ENCODE measurements at places on chromosomes 11 and 22.

- DNase-seq, result no peak
Observed at GRCh38 chr11:10777806-10778205, 26.8 kb downstream of the CTR9 start.

DNA sequence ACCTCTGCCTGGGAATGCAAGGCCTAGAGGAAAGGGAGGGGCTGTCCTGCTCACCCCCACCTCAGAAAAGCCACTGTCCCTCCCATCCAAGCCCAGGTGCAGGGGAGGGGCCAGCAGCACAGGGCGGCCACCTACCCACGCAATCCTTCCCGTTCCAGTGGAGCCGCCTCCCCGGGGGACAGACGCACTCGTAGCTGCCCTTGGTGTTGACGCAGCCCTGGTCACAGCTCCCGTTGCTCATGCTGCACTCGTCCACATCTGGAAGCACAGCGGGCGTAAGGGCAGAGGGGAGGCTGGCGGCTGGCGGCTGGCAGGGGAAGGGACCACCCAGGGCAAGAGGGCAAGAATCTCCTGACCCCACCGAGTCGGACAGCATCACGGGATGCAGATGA, 40.3 kb upstream of the TTLL12 start:
- DNase-seq, result no peak

GRCh38 chr11:6995703-6996102, 24.4 kb downstream of the ZNF214 start:
- no peak for DNase-seq

DNA sequence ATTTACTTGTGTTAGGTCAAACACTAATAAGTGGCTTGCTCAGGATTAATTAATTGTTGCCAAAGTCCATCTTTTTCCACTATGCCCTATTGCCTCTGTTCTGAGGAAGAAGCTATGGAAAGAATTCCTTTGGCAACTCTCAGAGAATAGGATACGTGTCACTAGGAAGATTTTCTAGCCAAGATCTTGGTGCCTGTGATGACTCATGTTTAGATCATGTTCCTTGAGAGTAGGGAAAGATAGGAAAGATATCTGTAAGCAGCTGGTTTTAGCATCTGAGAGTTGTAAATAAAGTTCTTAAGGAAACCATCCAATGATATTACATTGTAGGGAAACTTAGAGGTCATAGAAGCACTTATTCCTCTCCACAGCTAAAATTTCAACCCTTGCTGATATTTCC, 15.7 kb downstream of the SLN start:
- no peak for DNase-seq

GRCh38 chr11:128867277-128867676, at the start of gene KCNJ1:
Gene KCNJ1 (minus strand): TSS chr11:128867296. CDS start chr11:128840243, 27,053 bp downstream.
- no peak for DNase-seq

DNA sequence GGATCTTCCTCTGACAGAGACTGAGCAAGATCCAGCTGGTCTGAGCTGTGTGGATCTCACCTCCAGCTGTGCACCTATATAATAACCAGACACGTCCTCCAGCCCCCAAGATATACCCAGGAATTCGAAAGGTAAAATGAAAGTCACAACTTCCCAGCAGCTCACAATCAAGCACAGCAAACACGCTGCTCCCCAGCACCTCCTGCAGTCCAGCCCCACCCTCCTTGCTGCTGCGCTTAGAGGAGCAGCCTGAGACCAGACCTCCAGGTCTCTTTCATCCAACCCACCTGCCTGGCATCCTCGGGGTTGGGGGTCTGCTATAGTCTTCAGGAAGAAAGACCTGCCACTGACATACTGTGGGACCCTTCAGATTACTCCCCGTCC, 3.0 kb upstream of the APOL4 start:
- DNase-seq, result no peak

GRCh38 chr22:42509548-42509947, 10.0 kb downstream of the RRP7A start:
- DNase-seq, result no peak

DNA sequence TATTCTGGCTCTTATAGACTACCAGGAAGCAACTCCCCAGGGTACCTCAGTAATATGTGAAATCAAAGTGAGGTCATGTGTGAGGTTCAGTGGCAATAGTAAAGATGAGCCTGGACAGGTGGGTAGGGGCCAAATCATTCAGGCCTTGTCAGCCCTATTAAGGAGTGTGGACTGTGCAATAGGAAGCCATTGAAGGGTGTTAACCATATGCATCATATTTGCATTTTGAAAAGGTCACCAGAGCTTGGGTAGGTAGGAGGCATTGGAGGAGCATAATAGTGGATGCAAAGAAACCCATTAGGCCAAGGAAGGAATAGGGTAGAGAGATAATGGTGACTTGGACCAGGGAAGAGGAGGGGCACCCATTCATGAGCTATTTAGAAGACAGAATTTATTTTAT, 8.4 kb upstream of the MRPL11 start:
- no peak for DNase-seq

DNA sequence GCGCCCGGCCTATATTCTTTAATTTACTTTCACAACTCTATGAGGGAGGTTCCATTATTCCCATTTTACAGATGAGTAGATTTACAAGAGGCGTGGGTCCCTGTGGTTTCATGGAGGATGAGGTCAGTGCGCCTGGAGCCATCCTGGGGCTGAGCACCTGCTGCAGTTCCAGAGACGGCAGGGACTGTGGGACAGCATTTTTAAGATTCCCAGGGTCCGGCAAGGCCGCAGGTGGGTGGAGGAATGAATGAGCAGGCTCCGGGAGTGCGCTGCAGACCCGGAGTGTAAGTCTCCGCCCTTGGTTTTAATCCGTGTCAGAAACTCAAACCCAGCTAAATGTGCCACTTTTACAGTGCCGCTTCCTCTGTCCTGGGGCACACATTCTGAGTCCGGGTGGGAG, 4.1 kb upstream of the CHRM1 start:
- no peak for DNase-seq

DNA sequence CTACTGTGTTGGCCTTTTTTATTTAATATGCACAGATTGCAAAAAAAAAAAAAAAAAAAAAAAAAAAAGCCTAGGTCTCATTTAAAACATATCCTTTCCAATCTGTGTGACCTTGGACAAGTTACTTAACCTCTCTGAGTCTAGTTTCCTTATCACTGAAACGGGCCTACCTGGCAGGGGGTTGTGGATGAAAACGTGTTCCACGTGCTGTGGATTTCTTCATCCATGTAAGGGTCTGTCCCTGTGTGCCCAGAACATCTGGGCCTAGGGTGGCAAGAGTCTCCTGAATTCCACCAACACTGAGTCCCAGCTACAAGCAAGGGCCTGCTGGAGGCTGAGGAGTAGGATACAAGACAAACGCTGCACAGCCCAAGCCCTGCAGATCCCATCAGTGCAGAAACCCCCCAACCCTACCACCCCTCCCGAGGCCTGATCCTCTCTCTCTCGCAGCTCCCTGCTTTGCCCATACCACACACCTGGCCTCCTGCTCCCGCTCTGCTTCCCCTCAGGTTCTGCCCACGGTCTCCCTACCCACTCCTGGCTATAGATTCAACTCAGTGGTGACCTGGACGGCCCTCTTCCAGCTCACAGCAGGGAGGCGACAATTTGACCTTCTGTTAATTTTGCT, 4.7 kb upstream of the GNAZ start:
- no peak for DNase-seq

DNA sequence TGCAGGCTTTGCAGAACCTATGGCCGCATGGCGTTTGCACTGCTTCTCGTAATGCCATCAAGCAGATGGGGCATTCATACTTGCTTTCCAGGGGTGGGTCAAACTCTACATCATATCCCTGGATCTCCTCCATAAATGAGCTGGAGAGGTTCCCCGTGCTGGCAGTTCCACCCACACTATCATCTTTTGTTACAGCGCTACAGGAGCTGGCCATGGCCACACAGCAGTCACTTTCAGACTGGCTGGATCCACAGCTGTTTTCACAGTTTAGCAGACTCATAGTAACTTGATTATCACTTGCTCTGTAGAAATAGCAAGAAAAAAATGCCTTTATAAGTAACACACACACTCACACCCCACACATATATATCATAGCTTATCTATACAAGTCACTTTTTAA, 8.8 kb downstream of the TRAF6 start:
- no peak for DNase-seq

DNA sequence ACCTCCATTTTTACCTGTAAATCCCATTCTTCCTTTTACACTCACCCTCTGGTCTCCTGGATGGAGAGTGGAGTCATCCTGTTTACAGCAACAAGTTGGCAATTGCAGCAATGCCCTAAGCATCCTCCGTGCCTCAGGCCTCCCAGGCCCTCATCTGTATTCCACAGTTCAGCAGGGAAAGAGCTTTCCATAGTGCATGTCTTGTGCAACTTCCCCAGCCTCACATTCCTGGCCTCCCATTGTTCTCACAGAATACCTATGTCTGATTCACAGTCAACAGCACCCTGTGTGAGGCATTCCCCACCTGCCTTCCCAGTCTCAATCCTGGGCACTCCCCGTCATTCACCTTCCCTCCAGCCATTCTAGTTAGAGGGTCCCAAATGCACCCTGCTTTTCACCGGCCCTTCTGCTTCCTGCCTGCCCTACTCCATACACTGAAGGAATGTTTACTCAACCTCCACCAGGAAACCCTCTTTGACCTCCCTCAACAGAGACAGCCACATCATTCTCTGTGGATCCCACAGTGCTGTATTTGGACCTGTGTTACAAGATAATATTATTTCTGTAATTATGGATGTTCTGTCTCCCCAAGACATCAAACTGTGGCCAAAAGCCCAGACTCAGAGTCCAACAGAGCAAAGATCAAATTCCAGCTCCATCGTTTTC, 405.7 kb downstream of the BUD13 start:
- DNase-seq, result no peak

DNA sequence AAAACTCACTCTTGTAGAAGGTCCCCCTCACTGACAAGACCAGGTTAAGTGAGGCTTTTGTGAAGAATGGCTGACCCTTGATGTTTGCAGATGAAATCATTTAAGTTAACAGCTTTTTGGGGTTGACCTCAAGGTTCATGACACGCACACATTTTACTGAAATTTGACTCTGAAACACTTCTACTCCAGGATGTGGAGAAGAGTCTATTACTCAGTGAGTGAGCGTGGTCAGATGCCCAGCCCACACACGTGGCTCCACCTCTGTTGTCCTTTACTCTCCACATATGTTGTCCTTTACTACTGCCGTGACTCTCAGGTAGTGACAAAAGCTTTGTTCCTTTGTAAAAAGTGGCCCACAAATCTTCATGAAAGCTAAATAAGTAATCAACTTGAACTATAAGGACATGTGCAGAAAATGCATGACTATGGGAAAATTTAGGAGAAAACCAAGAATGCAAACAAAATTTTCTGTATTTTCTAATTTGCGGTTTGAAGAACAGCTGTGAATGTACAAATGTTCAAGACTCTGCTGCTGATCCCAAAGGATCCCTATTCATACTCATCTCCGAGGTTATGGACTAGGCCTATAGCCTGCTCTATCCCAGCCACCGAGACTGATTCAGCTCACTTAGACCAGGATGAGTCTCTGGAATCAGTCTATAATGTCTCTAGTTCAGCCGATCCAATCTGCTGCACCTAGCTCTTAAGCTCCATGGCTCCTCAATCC, 22.4 kb downstream of the XRRA1 start:
- DNase-seq, result no peak

GRCh38 chr11:33257160-33257896, at the start of gene HIPK3:
Gene HIPK3 (plus strand): TSS chr11:33257381.
- no peak for DNase-seq

DNA sequence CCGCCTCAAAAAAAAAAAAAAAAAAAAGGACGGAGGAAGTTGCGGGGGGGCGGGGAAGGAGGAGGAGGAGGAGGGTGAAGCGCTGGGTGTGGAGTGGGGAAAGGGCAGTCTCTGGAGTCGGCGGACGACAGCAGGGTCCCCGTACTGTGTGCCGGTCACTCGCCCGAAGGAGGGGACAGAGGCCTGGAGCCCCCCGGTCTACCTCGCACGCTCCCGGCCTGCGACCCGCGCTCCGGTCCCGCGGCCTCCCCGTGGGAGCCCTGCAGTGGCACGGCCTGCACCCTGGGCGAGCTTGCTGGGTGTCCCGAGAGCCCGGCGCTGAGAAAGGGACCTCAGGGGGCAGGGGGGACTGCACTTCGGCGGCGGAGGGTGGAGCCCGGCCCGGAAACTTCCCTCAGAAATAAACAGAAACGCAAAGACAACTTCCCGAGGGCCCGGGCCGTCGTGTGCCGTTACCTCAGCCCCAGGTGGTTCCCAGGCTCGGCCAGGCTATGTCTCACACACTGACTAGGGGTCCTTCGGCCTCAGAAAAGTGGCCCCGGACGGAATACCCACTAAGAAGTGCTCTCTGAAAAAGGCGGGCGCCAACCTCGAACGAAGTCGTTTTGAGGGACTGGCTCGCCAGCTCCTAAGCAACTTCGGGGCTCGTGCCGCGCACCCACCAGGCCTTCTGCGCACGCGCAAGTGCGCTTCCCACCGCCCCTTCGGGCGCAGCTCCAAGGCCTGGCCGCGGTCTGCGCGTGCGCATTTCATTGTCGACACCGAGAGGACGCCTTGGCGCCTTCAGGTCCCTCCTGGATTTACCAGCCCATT, at the start of gene MAJIN:
Gene MAJIN, minus strand, starts transcription at position 688 of the 813 bp plus-strand sequence. CDS start 12,703 bp downstream, outside the sequence.
- DNase-seq, result peak; percentile 35

DNA sequence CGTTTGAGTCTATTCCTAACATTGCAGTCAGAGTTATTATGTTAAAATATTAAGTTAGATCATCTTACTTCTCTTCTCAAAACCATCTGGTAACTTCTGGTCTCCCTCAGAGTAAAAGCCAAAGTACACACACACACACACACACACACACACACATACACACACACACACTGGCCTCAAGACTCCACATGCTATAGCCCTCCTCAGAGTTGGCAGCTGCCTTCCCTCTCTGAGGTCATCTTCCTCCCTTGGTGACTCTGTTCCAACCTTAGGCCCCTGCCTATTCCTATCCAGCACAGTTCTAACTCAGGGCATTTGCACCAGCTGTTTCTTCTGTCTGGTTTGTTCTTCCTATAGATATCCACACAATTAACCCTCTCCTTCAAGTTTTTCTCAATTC, 272.0 kb upstream of the SESN3 start:
- DNase-seq, result no peak

- no peak for DNase-seq
Observed at GRCh38 chr22:37069319-37069718, 17.8 kb downstream of the KCTD17 start.

- DNase-seq, result no peak
Observed at GRCh38 chr11:2477936-2478335, 33.1 kb downstream of the KCNQ1 start.

GRCh38 chr11:95993438-95994298, 69.8 kb upstream of the MTMR2 start:
- DNase-seq, result no peak
